Dermis microvascular lymphatic vessel endothelial cell (primary cell): ENCODE measurements at places on chromosomes 11 and 22. TPM values are rescaled to one million over a fixed set of nuclear protein-coding genes. Genes with fewer than 3 reads are reported as not detected.

DNA sequence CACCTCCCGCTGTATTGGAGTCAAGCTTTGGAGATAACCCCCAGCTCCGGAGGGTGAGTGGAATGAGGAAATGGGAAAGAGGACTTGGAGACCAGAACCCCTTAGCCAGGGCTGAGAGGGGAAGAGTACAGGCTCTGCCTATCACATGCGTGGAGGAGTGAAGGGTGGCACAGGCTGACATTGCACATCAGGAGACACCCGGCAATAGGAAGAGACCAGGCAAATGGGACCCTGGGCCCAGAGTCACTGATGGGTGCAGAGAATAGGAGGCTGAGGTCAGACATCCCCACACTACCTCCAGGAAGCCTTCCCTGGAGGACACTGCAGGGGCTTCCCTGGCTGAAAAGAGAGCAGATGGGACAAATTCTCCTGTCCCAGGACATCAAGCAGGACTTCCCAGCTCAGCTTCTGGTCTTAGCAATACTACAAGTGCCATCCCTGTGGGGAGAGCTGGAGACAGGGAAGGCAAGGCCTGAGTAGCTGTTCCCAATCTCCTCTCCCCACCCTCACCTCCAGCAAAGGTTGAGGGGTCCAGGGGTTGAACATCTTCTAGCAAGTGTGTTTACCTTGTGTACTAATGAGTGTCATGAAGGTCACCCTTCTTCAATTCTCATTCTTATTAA, 160.7 kb downstream of the BUD13 start:
- no peak for DNase-seq

DNA sequence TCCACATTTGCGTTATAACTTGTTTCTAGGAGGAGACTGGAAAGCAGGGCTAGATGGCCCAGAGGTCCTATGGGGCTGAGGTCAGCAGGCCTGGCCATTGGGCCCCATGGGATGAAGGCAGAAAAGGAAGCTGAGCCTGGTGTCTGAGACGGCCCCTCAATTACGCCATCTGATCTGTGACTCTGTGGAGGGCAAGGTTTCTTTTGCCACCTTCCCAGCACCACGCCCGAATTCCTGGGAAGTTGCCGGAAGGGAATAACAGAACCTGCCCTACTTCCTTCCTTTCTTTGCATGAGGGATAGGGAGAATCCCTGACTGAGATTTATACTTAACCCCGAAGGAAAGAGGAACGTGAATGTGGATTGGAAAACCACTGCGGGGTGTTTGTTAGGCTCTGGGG, 118.1 kb downstream of the MPPED1 start:
- DNase-seq: no peak

GRCh38 chr22:24185501-24186351, 4.4 kb downstream of the SUSD2 start:
- DNase-seq: no peak

Gene C11orf16
- total RNA-seq: not detected in 2 replicates

GRCh38 chr11:69396051-69396947, 85.2 kb upstream of the LINC01488 start:
- DNase-seq: no peak

DNA sequence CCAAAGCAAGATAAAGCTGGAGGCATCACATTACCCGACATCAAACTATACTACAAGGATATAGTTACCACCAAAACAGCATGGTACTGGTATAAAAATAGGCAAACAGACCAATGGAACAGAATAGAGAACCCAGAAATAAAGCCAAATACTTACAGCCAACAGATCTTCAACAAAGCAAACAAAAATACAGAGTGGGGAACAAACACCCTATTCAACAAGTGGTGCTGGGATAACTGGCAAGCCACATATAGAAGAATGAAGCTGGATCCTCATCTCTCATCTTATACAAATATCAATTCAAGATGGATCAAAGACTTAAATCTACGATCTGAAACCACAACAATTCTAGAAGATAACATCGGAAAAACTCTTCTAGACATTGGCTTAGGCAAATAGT, 50.0 kb upstream of the CLTCL1 start:
- no peak for DNase-seq
